Caco-2 (cell line): ENCODE measurements at places on chromosomes 12 and 14.
A peak's percentile ranks its signal among the peaks of the same experiment; 100 is the strongest.

GRCh38 chr14:62071039-62071438, 308.8 kb downstream of the SNAPC1 start:
- H3K27me3 ChIP-seq: no peaks in the 10 kb centered on the region; the same call in none of the 2 replicates
- H3K4me1 ChIP-seq: no peaks in the 10 kb centered on the region
- no peaks in the 10 kb centered on the region for H3K36me3 ChIP-seq
- no peak overlapping the region for H3K4me3 ChIP-seq

DNA sequence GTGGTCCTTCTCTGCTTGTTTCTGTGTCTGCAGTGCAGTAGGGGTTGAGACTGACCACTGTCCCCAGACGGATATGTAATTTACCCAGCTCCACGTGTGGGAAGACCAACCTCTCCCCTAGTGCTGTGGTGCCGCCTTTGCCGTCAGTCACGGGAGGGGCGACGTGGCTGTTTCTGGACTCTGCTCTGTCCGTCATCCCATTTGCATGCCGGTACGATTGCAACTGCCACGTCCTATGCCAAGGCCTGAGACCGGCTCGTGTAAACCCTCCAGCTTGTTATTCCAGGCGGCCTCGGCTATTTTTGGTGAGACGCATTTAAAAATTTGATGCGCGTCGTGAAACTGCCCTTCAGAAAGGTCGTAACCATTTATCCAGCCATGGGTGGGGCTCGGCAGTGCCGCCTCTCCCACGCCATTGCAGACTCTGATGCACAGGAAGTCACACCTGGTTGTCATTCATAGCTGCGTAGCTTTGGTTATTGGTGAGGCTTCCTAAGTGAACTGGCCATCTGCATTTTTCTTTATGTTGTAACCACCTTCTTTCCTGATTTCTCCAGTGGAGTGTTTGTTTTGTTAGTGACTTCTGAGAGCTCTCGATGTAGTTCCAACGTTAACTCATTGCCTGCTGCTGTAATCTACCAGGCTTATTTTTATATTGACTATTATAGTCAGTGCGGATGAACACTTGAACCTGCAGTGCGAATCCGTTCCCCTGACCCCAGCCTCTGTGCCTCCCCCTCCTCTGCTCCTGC, 75.1 kb downstream of the ADGRD1 start:
- H3K27ac ChIP-seq: peak overlapping the region; percentile 65
- H3K4me1 ChIP-seq: no peaks in the 10 kb centered on the region
- peak; percentile 65 for DNase-seq
- H3K4me3 ChIP-seq: peak overlapping the region; percentile 29
- H3K36me3 ChIP-seq: no peaks in the 10 kb centered on the region

- no peak overlapping the region for H3K4me3 ChIP-seq
- peak; percentile 16 for DNase-seq
- H3K27ac ChIP-seq: no peak overlapping the region
- no peaks in the 10 kb centered on the region for H3K27me3 ChIP-seq
- H3K36me3 ChIP-seq: peaks cover 1% of the 10 kb centered on the region; the same call in 1 of the 2 replicates
- peaks cover 3% of the 10 kb centered on the region; the same call in 1 of the 2 replicates for H3K4me1 ChIP-seq
Measured at GRCh38 chr14:64123241-64123822, 170.8 kb downstream of the ESR2 start.

DNA sequence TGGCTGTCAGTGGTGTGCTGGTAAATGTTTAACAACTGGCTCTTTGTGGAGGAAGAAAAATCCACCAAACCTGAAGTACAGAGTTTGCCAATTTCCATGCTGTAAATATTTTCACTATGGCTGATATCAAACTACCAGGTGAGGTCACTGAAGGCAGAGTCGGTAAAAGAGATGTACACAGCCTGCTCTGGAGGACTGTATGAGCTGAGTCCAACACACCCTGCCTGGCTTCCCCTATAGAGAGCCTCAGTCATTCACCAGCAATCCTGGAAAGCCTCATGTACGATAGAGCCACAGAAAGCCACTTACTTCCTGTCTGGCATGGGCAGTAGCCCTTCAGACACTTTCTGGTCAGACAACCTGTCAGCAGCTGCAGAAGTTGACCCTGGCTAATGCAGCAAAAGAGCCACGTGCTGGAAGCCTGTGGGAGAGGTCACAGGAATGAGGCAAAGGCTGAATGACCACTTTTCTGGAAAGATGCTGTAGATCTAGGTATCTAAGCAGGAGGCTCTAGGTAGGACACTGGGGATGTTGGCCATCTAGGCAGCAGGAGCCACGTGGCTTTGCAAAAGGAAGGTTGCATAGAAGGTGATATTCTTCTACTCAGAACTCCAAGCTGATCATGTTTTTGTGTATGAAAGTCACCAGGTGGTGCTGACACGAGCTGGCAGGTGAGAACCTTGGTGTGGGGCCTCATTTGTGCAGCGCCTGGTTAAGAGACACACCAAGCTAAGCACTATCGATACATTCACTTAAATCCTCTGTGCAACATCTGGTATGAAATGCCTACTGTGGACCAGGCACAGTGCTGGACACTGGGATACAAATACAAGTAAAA, 553.9 kb downstream of the VRK1 start:
- no peaks in the 10 kb centered on the region for H3K4me1 ChIP-seq
- no peaks in the 10 kb centered on the region for H3K27me3 ChIP-seq
- DNase-seq: no peak
- H3K4me3 ChIP-seq: no peak overlapping the region

DNA sequence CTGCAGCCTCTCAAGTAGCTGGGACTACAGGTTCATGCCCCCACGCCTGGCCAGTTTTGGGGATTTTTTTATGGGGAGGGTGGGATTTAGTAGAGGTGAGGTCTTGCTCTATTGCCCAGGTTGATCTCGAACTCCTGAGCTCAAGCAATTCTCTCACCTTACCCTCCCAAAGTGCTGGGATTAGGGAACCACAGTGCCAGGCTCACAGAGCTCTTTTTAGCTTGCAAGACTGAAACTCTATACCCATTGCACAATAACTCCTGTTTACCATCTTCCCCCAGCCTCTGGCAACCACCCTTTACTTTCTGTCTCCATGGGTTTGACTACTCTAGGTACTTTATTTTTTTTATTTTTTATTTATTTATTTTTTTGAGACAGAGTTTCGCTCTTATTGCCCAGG, 25.7 kb upstream of the CDK17 start:
- no peak for DNase-seq
- H3K27me3 ChIP-seq: no peaks in the 10 kb centered on the region
- no peaks in the 10 kb centered on the region for H3K4me1 ChIP-seq
- no peaks in the 10 kb centered on the region for H3K36me3 ChIP-seq

- H3K36me3 ChIP-seq: no peaks in the 10 kb centered on the region
- no peak overlapping the region for H3K4me3 ChIP-seq
- H3K27me3 ChIP-seq: no peaks in the 10 kb centered on the region
- peak overlapping the region; percentile 79 for H3K27ac ChIP-seq
Measured at GRCh38 chr12:88924162-88924561, 343.9 kb upstream of the KITLG start.

GRCh38 chr12:7058850-7059395, 1.6 kb upstream of the C1S start:
- H3K36me3 ChIP-seq: no peaks in the 10 kb centered on the region
- no peak overlapping the region for H3K27ac ChIP-seq
- H3K4me3 ChIP-seq: no peak overlapping the region
- H3K27me3 ChIP-seq: no peaks in the 10 kb centered on the region

DNA sequence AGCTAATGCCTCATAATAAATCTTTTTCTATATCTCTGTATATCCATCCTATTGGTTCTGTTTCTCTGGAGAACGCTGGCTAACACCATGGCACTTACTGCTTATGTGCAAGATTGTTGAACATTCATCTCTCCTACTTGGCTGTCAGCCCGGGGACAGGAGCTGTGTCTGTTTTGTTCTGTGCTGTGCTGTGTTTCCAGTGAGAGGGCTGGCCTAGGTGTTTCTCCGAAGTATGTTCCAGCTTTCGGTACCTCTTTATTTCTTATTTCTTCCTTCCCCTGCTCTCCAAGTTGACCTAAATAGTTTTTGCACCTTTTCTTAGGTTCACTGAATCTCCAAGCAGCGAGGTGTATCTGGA, 18.8 kb upstream of the NR4A1 start:
- peaks cover 20% of the 10 kb centered on the region for H3K4me1 ChIP-seq
- no peak for DNase-seq
- peak overlapping the region; percentile 33 for H3K4me3 ChIP-seq
- H3K27me3 ChIP-seq: no peaks in the 10 kb centered on the region

DNA sequence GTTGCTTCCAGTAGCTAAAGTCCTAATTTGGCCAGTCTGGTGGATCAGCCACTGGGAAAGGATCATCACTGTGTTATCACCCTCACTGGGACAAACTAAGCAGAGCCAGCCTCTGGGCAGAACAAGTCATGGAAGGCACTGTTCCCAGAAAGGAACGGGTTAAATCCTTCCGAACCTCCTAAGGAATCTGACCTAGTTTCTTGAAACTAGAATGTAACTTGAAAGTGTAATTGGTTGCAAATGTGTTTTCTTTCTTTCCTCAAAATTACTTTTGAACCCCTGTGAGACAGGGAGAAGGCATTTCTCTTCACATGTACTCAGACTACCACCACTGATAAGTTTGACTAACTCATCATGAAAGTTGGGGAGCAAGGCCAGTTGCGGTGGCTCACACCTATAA, 18.7 kb upstream of the KICS2 start:
- H3K36me3 ChIP-seq: no peaks in the 10 kb centered on the region
- no peak overlapping the region for H3K27ac ChIP-seq
- peaks cover 6% of the 10 kb centered on the region; the same call in 1 of the 2 replicates for H3K4me1 ChIP-seq

GRCh38 chr12:123807670-123808069, 45.6 kb downstream of the DNAH10 start:
- H3K36me3 ChIP-seq: no peaks in the 10 kb centered on the region
- H3K4me1 ChIP-seq: no peaks in the 10 kb centered on the region
- H3K4me3 ChIP-seq: no peak overlapping the region

GRCh38 chr12:90102957-90103652, 394.5 kb upstream of the ATP2B1 start:
- no peaks in the 10 kb centered on the region for H3K27me3 ChIP-seq
- H3K4me3 ChIP-seq: no peak overlapping the region
- peak; percentile 32 for DNase-seq

DNA sequence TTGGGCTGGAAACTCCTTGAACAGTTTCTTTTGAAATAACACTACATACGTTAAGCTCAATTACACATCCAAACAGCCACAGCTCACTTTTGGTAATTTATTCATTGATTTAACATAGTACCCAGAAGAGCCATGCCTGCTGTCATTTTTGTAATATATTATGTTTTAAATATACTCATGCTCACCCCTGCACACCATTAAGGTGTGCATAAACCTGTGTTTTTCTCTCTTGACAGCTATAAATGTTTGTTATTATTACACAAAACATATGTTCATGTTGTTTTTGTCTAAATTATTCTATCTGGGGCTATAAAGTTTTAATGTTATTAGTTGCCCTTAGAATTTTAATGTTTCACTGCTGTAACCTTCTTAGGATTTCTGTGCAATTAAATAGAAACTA, 296.1 kb downstream of the AKAP6 start:
- no peaks in the 10 kb centered on the region for H3K36me3 ChIP-seq
- no peak overlapping the region for H3K4me3 ChIP-seq
- no peak for DNase-seq

DNA sequence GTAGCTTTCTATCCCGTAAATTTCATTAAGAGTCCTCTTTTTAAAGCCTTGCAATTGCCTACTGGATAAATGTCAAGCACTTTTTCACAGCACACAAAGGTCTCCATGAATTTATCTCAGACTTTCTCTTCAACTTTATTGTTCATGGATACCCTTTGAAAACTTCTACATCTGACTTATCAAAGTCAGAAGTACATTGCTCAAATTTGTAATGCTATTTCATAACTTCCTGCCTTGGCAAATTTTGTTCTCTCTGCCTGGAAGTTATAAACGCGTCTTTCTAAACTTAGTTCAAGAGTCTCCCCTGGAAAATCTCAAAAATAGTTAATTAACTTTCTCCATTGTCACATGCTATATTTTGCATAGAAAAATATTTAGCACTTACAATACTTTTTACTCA, 55.9 kb upstream of the RERGL start:
- no peak for DNase-seq
- H3K4me1 ChIP-seq: no peaks in the 10 kb centered on the region
- H3K36me3 ChIP-seq: no peaks in the 10 kb centered on the region
- H3K27ac ChIP-seq: no peak overlapping the region
- H3K27me3 ChIP-seq: no peaks in the 10 kb centered on the region

DNA sequence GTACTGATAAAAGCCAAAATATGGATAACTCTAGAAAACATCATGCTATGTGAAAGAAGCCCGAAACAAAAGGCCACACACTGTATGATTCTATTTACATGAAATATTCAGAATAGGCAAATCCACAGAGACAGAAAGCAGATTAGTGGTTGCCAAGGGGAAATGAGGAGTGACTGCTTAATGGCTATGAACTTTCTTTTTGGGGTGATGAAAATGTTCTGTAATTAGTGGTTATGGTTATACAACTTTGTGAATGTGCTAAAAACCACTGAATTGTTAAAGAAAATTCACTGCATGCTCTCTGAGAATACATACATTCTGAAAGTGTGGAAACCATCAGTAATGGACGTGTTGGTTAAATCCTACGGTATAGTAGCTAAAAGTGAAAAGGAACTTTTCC, 39.9 kb upstream of the STON2 start:
- no peak for DNase-seq
- no peaks in the 10 kb centered on the region for H3K36me3 ChIP-seq
- no peak overlapping the region for H3K4me3 ChIP-seq
- H3K27ac ChIP-seq: no peak overlapping the region

GRCh38 chr12:12398026-12398859, 41.4 kb downstream of the BORCS5 start:
- peak overlapping the region; percentile 69 for H3K27ac ChIP-seq
- peak; percentile 88 for DNase-seq
- no peaks in the 10 kb centered on the region for H3K27me3 ChIP-seq
- H3K4me3 ChIP-seq: no peak overlapping the region

DNA sequence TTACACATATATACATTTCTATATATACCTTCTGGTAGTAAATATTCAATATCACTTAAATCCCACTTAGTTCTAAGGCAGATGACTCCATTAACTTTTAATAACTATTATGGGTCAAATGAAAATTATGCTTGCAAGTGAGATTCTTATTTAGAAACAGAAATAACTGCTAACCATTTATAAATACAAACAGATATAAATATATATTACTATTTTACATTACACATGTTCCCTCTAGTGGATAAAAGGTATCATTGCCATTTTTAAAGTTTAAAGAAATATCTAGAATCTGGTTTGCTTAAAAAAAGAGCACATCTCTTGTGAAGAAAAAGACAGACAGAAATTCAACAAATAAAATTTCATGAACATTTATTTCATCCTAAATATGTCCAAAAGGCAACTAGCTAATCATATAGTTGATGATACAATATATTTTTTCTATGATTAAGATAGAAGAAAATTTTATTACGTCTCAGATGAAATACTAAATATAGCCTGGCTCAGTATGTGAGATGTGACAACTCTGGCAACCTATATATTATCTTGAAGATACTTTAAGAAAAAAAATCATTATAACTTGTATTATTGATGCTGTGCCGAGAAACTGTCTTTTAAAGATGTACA, 11.7 kb upstream of the RAD51AP1 start:
- no peak for DNase-seq
- H3K27me3 ChIP-seq: no peaks in the 10 kb centered on the region
- H3K4me3 ChIP-seq: no peak overlapping the region

GRCh38 chr12:69108037-69108436, 131.3 kb upstream of the CPSF6 start:
- peak overlapping the region; percentile 63 for H3K27ac ChIP-seq
- H3K36me3 ChIP-seq: no peaks in the 10 kb centered on the region
- H3K27me3 ChIP-seq: no peaks in the 10 kb centered on the region
- H3K4me3 ChIP-seq: no peak overlapping the region
- no peak for DNase-seq
